ENCODE measurements at places on chromosomes 3 and 15.
A peak's percentile ranks its signal among the peaks of the same experiment; 100 is the strongest.

DNA sequence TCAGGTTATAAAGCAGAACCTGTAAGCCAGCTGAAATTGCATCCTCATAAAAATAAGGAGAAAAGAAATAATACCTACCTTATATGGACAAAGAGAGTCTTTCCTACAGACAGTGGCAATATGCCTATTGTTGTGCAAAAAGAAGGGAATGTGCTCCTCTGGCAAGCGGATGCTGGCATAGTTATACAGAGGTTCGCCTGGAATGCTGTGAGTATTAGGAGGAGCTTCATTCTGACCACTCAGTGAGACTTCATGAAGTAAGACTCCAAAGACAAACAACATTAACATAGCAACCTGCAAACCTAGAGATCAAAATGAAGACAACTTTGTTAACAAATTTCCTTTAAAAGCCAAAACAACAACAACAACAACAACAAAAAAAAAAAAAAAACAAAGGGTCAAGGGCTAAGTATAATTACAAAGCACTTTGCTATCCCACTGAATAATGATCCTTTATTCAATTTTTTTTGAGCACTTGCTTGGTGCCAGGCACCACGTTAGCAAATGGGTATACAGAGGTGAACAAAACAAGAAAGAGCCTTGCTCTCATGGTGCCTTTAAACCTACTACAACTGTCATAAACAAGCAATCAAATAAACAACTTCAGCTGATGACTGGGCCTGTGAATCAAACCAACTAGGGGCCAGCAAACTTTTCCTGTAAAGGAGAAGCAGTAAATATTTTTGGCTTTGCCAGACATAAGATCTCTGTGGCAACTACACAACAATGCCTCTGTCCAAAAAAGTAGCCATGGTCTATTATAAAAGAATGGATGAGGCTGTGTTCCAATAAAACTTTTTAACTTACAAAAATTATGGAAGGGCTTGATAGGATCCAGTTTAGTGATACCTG lies 3.7 kb downstream of the EOGT start:
- no peak for DNase-seq

DNA sequence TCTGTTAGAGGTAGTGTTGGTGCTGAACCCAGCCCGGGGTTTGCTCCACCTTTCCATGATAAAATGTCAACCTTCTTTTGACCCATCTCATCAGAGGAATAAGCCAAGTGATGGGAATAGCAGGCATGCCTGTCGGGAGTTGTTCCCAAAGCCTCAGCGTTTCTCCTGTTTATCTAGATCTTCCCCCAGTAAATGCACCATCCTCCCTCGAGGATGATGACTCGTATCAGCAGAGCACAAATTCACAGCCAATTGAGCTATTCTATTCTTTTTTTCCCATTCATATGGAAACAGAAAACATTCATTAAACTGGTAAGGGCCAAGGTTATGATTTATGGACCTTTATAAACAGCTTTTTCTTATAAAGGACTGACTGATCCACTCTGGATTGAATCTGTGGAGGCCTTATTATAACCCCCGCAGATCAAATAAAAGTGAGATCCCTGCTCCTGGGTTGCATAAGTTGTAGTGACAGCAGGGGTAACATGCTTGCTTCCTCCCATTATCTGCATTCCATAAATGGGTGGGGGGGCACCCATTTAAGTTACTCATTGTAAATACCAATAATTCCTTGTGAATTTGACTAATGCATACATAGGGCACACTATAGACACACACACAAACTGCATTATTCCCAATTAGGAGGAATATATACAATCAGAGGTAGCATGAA lies 207.3 kb downstream of the PLCL2 start:
- no peak for DNase-seq

- no peak for DNase-seq
These were observed 106.7 kb upstream of the TNIK start for GRCh38 chr3:171566803-171567422.

DNA sequence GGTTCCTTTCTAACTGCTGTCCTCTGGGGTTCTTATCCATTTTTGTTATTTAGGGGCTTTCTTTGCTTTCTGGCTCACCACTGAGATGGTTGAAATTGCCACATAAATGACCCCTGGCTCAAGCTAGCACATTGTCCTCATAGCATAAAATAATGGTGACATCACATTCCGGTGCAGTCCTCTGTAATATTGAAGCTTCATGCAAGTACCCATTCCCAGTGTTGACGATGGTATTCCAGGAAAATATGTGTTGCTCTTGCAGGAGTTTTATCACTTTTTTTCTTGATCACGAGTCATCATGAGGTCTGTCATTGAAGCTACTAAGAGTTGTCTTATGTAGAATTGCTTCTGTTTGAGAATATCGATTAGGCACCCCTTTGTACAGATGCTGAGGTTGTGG lies 56.1 kb downstream of the CRTC3 start:
- DNase-seq = no peak

GRCh38 chr3:64559588-64559987 lies 128.2 kb downstream of the ADAMTS9 start:
- DNase-seq = no peak

- no peak for DNase-seq
These were observed 13.2 kb upstream of the BCL6 start for GRCh38 chr3:187758318-187758955.

- DNase-seq = no peak
These were observed 71.4 kb upstream of the WDR72 start for GRCh38 chr15:53830707-53831386.

DNA sequence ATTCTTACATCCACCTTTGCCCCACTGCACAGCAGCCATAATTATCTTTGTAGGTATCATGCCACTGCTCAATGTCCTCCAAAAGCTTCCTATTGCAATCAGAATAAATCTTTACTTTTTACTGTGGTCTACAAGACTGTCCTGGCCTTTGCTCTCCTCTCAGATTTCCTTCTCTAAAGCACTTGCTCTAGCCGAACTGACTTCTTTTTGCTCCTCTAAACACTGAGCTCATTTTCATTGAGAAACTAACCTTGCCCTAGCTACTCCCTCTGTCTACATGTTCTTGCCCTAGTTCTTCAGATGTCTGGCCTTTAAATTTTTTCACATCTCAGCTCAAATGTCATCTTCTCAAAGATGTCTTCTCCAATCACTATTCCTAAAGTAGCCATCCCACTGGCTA lies 342.8 kb downstream of the TBC1D5 start:
- DNase-seq = no peak

DNA sequence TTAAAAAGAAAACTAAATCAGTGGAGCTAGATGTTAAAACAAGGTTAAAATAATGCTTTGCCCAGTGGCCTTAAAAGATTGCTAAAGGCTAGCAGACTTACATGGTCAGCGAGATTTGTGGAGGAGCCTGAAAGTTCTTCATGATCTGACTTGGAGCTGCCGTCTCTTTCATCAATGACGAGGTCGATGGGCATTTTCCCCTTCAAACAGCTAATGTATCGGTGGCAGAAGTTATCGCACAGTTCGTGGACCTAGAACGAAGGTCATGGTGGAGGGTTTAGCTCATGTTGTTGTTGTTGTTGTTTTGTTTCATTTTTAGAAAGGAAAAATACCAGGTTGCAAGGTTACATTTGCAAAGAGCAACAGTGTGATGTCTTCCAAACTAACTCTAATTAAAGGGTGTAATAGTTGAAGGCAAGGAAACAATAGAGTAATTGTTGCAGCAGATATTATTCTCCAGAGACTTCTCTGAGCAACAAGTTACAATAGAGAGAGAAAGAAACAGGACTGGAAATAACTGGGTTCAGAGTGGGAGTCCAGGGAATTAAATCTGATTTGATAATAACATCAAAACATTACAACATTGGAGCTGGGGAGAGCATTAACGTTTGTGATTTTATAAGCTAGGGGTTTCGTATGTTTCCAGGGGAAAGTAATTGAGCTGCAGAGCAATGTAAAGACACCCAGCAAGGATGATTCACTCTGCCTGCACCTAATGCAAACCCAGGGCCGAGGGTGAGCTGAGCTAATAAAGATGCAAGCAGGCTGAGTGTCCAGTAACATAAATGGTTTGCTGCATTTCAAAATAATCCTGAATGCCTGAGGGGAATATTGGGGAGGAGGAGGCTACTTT lies 6.6 kb downstream of the MEIS2 start:
- DNase-seq = no peak

GRCh38 chr15:63599401-63600000 lies 2.3 kb downstream of the FBXL22 start:
- peak; percentile 15 for DNase-seq

DNA sequence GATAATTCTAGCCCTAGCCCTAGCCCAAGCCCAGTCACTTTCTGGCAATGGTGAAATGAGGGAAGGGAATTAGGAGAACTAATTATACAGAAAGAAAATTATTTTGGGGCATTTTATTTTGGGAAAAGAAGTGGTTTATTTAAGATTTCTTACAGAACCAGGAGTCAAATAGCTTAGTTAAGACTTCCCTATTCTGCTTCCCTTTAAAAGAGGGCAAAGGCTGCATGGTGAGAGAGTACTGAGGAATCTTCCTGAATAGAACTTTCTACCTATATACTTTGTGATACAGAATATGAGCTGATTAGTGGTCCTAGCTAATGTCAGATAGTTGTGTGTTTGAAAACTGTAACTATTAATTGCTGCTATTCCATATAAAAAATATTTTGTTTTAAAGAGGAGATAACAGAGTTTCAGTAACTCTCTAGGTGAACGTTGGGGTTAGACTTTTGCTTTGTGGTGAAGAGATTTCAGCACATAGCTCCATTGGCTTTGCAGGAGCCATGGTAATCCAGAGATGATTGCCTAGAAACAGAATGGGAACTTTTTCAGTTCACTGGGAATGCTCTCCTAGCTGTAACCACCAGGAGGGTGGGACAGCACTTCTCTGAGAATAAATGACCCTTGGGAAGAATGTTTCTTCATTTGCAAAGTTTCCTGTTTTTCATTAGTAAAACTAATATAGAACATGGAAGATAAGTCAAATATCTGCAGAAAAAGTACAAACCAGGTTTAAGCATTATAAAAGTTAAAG lies 5.3 kb upstream of the GCSAM start:
- no peak for DNase-seq

GRCh38 chr3:42546691-42547213 lies 35.0 kb downstream of the SEC22C start:
- DNase-seq = no peak

DNA sequence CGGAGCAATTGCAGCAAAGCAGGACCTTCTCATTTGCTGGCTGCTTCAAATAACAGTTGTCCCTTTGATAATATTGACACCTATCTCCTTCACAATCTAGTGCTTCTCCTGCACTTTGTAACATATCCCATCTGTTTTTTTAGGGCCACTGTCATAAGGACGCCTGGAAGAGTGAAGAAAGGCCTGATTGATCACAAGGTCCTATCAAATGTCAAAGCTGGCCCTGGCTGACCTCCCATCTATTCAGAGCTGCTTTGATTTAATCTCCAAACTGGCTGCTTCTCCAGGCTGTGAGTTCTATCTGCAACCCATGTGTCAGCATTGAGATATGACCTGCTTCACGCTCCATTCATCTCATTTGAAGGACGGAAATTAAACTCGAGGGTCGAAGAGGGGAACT lies 601.2 kb upstream of the KCNMB2 start:
- DNase-seq = no peak

DNA sequence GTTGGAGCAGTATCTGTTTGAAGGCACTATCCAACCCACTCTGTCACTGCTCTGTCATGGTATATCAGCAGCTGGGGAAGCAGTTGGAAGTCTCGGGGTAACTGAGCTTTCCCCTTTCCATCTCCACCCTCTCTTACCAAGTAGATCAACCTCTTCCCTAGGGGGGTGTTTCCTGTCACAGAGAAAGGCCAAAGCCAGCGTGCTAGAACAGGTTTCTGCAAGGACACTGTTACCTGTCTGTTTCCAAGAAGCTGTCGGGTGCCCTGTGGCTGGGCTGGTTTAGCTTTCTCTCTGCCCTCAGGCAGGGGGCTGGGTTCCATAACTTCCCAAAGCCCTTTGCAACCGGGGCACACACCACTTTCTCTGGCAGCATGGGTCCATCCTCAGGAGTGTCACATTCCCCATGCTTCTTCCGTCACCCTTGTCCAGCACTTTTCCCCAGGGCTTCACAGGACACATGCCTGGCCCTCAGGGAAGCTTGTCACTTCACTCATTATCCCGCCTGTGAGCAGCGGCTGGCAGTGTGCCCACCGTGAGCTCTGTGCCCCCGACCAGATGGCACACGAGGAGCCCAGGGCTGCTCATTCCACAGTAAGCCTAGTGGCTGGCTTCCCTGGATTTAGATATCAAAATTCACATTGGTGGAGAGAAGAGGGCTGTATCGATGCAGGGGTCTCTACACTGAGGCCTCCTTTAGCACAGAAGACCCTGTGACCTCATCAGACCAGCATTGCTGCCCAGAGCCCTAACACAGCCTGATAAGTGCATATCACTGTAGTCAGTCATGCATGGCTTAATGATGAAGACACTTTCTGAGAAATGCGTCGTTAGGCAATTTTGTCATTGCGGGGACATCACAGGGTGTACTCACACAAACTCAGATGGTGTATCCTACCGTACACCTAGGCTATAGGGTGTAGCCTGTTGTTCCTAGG lies 205.8 kb downstream of the SLCO3A1 start:
- no peak for DNase-seq

DNA sequence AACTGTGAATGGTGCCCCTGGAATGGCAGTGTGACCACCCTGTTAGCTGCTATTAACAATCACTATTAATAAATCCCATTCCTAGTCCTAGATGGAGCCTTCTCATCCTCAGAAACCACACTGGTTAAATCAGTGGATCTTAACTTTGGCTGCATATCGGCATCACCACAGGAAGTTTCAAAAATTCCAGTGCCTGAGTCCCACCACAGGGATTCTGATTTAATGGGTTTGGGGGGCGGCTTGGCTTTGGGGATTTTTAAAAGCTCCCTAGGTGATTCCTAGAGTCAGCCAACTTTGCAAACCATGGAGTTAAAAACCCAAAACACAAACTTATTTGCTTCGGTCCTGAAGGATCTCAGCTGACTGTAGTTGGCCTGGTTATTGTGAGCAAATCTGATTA lies 3.1 kb downstream of the FAM107A start:
- no peak for DNase-seq

DNA sequence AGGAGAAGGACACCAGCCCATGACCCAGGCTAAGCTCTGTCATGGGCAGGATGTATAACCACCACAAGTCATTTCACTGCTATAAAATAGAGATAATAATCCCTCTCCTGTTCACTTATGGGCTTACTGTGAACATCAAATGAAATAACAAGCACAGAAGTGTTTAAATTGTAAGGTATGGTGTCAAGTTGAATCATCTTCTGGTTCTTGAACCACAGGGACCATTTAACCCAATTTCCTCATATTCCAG lies 44.3 kb upstream of the TLE3 start:
- no peak for DNase-seq

All from GDM1 (cell line).